ENCODE measurements at places on chromosomes 12 and 14.

GRCh38 chr12:126385785-126386184 lies 1320.5 kb downstream of the AACS start:
- no peak for DNase-seq

- no peak for DNase-seq
Measured at GRCh38 chr12:83031196-83031595, 344.5 kb downstream of the TMTC2 start.

DNA sequence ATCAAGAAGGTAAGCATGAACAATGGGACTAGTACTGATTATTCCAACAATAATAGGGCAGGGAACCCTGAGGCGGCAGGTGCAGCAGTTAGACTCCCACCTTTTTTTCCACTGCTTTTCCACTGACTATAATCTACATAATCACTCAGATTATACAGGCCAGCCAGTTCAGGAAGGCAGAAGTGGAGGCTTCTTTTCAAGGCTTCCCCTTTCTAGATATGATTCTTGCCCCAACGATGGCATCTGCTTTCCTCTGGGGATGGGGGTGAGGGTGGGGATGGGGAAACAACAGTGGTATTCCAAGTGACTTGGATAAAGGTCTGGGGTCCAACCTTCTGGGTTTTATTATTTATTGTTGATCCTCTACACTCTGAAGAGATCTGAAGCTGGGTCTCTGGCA lies 331 bp downstream of the NCKAP1L start:
- no peak for DNase-seq

DNA sequence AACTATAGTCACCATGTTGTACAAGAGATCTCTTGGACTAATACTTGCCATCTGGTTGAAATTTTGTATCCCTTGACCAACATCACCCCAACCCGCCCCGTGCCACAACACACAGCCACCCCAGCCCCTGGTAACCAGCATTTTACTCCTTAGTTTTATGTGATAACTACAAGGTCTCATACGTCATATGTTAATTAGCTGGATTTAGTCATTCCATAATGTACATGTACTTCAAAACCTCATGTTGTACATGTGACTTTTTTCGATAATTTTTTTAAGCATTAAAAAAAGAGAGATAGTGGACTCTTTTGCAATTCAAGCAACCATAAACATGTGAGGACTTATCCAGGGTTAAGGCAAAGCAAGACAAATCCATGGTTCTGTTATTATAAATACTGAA lies 773.4 kb upstream of the NOVA1 start:
- no peak for DNase-seq

- DNase-seq = no peak
Measured at GRCh38 chr12:102167821-102168604, 29.6 kb downstream of the PMCH start.

DNA sequence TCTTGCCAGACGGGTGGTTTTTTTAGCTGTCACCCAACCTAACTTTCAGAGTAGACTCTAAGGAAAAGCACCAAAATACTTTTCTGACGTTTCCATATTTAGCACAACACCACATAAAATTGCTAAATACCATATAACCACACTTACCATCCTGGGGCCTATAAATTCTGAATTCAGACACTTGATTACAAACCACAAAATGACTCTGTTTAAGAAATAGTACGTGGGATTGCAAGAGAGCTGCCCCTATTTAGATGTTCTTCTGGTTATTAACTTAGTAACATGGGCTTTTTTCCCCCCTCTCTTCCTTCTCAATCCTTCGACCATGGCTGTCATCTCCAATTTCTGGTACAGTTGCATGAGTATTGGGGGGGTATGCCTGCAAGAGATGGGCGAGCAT lies 287.7 kb downstream of the BMP4 start:
- no peak for DNase-seq

- DNase-seq = no peak
Measured at GRCh38 chr14:58864751-58865513, 227.2 kb downstream of the DACT1 start.

- DNase-seq = no peak
Measured at GRCh38 chr12:1496162-1496900, 98.0 kb downstream of the FBXL14 start.

GRCh38 chr14:26873362-26873960 lies 275.6 kb upstream of the NOVA1 start:
- DNase-seq = no peak

DNA sequence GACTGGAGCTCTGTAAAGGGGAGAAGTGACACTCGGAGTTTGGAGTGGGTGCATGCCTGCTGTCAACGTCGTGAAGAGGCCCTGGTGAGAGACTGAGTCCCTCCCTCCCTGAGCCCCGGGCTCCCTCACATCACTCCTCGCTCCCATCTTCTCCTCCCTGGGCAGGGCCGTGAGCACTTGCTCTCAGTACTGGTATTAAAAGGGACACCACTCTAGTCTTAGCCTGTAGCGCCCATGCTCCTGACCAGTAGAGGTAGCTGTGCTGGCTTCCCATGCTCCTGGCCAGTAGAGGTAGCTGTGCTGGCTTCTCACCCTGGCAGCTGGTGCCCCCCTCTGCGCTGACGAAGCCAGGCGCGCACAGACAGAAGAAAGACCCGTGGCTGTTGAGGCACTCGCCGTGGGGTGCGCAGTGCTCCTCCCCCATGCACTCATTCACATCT lies 14.7 kb downstream of the ISCA2 start:
- no peak for DNase-seq

DNA sequence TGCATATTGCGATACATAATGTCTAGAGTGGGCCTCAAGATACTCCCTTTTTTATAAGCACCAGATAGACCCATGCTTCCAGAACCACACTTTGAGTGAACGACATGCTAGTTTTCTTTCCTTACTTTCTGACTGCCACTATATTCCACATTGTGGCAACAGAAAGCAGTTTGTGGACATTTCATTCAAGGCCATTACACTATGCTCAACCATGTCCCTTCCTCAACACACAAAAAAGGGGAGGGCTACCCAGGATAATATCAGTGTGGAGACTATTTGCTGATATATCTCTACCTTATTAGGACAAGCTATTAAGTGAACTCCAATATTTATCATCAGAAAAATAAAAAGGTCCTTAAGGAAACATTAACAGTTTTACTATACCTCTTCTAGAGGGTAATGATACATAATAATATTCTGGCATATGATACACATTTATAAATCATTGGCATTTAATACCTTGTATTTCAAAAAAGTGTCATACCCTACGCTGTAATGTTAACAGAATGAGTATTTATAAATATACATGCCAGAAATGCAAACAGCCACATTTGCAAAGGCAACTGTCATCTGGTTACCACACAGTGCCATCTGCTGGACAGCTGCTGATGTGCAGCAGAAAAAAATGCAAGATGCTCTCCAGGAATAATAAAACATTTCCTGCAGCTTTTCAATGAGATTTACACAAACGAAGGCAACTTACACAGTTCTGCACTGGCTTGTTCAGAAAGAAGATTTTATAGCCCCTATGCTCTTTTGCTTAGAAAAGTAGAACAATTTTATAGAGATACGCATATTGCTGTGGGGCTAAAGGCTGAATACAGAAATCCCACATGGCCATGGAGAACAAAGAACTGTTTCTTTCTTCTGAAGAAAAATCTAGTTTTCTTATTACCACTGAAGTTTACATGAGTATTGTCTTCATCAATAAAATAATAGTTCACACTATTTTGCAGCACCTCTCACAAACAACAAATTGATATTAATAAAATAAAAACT lies 182.2 kb upstream of the GRIP1 start:
- peak; percentile 70 for DNase-seq

DNA sequence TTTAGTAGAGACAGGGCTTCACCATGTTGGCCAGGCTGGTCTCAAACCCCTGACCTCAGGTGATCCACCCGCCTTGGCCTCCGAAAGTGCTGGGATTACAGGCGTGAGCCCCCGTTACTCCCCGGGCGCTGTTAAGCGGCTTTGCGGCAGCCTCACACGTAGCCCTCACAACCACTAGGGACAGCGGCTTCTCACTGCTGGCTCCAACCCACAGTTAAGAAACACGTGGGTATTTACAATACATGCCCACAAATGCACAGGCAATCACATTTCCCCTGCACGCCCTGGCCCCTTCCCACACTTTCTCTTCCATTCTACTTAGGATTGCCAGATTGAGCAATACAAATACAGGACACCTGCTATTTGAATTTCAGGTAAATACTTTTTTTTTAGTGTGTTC lies 37.0 kb upstream of the EIF5 start:
- DNase-seq = no peak

DNA sequence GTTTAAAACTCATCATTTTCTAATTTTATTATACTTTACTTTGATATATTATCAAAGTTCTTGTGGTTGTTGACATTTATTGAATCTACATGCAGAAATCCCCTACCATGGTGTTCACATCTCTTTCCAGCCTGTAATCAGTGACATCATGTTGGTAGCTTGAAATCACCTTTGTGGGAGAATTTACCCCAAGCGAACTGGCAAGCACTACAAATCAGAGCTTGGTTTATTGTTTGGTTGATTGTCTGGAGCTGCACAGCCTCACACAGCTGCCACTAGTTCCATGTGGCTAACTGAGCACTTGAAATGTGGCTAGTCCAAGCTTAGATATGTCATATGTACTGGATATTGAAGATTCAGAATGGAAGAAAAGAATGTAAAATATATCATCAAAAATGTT lies 15.4 kb upstream of the KRT5 start:
- DNase-seq = no peak

- no peak for DNase-seq
Measured at GRCh38 chr12:24901576-24902461, 47.1 kb downstream of the BCAT1 start.

DNA sequence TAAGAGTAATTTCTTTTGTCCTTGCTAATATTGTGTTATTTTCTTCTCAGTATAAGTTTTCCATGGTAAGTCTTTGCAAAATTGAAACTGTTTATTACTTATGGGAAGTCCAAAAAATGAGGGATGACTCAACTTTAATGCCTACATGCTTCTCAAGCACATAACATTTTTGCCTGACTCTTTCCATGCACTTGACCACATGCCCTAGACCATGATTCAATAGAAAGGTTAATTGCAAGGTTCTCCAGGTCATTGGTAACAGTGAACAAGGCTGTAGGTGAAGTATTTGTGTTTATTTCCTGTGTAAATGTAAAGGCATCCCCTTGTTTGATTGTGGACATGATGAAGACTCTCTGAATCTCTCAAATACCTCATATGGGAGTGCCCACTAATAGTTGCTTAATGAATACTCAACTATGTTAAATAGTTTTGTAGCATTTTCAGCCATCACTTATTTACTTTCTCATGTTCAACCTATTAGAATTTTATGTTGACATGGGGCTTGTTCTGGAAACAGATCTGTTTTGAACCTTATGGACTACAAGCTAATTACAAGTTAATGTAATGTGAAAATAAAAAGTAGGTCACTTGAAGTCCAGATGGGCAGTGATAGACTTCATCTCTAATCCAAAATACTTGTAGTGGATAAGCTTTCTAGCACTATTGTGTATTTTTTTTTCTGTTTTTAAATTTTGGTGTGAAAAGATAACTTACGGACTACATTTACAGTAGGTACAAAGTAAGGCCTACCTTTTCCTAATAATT lies 131.7 kb downstream of the TMTC2 start:
- no peak for DNase-seq

DNA sequence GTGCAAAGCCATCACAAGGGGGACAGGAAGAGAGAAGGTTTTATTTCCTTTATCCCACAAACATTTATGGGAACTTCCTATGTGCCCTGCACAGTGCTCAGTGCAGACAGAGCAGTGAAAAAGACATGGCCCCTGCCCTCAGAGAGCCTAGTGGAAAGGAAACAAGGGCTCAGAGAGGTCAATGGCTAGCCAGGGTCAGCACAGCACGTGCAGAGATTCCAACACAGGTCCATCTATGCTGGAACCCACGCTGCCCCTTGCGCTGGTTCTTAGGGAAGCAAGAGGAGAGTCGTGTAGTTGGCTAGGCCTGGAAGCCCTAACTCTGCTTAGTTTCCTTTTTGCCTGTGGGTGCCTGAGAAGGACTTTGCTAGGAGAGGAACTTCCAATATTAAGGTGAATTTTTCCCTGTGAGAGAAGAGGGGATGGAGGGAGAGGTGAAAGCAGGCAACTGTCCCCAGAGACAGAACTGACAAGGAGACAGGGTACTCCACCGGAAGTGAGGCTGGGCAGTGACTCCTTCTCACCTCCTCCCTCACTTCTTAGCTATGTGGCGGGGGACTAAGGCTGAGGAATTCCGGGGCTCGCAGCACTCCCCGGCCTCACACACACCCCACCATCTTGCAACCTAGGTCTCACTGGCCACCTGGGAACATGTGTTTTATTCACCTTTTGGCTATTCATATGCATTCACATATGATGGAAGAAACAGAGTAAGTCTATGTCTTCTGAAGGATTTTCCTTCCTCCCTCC lies 12.1 kb upstream of the GPX2 start:
- DNase-seq = no peak

- DNase-seq = no peak
Measured at GRCh38 chr12:28993720-28994119, 155.4 kb upstream of the FAR2 start.

DNA sequence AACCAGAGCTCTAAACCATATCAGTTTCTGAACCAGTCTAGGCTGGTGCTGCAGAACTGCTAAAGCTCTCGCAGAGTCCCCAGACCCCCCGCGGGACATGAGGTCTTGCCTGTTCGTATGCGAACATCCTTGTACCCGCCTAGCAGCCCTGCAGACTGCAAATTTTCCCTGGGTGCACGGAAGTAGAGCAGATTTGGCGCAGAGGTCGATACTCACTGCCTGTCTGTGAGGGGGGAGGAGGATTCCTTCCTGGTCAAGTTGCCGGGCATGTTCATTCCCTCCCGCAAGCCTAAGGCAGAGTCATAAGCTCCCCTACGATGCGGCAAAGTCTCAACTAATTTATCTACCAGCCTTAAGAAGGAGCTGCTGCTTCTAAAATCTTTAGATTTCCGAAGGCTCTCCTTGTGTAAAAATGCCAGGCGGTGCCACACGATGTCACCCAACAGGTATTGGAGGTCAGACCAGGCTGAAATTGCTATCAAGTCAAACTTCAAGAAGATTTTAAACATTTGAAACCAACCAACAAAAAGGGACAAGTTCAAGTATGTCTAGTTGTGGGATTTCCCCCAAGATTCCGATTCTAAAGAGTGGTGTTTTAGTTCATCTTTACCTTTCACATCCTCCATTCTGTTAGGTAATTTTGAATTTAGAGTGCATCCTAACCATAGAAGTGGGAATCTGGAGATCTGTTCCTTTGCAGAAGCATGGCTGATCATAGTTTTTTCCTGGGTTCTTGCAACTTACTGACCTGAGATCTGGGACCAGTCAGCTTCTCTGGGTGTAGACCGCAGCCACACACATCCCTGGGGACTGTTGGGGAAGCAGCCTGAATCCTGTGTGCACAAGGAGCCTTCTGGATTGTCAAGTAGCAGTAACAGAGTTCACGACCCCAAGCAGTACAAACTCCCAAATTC lies 1.6 kb upstream of the PAX9 start:
- DNase-seq = no peak

Data from ureter (tissue), 1 donor.